Bone marrow (tissue), 2 donors: ENCODE measurements at places on chromosomes 12 and 14.

GRCh38 chr12:25364529-25365339 is 114.0 kb upstream of the KRAS start:
- DNase-seq, result no peak

- DNase-seq, result no peak
These were observed 25.0 kb upstream of the P2RX7 start for GRCh38 chr12:121107681-121108080.

- DNase-seq, result no peak
These were observed 85.3 kb upstream of the PAWR start for GRCh38 chr12:79776111-79776510.

DNA sequence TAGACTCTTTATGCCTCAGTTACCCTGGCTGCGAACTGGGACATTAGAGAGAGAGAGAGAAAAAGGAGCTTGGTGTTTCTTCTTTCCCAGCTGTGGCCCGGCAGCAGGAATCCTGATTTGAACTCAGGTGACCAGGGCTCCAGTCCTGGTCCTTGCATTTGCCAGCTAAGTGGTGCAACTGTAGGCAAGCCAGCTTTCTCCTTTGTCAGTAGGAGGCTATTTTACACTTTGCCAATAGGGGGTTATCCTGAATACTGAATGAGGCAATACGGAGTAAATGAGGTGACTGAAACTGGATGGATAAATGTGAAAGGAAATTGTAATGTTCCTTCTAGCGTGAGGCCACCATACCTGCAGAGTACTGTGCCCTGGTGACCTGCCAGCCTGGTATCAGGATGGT is 27.8 kb downstream of the KCNA5 start:
- no peak for DNase-seq

DNA sequence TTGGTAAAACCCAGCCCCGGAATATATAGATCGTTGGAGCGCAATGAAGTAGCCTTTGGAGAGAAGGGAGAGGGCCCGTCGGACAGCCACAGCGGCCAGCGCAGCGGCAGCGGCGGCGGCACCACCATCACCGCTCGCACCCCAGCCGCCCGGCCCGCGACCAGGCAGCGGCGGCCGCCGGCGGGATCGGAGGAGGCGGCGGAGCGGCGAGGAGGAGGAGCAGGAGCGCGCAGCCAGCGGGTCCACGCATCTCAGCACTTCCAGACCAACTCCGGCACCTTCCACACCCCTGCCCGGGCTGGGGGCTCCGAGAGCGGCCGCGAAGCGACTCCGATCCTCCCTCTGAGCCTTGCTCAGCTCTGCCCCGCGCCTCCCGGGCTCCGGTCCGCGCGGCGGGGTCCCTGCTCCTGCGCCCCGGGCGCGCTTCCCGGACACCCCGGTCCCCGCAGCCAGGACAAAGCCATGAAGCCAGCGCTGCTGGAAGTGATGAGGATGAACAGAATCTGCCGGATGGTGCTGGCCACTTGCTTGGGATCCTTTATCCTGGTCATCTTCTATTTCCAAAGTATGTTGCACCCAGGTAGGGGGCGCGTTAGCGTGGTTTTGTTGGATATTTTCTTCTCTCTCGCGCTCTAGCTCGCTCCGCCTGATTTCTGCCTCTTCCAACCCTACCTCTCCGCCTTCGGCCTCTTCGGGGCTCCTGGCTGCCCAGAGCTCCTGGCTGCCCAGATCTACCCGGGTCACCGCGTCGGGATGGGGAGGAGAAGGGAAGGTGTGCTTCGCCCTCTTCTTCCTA is 400 bp downstream of the CHST11 start:
- peak; percentile 20 for DNase-seq

GRCh38 chr12:105292705-105293104 is 37.8 kb upstream of the C12orf75 start:
- no peak for DNase-seq

DNA sequence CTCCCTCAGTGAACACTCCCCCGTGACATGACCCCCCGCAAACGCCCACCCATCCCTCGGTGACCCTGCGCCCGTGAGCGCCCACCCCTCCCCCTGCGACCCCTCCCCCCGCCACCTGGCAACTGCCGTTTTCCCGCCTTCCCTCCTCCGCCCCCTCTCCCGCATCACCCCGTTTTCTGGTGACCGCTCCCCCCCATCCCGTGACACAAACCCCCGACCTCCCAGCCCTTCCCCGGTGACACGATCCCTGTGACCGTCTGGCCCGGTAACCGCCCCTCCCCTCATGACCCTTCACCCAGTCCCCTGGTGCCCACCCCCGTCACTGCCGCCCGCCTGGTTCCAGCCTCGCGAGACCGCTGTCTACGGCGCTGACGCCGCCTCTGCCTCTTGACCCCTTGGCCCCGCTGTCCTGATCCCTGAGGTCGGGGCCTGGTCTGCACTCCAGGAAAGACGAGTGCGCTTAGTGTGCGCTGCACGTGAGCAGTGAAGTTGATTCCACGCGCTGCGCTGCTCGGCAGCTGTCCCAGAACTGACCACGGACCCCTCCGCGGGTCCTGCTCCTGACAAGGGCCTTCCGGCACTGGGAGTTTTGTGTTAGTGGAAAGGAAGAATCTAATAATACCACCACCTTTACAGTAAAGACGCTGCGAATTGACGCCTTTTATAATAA is 59.4 kb downstream of the DDX51 start:
- DNase-seq, result peak; percentile 27

DNA sequence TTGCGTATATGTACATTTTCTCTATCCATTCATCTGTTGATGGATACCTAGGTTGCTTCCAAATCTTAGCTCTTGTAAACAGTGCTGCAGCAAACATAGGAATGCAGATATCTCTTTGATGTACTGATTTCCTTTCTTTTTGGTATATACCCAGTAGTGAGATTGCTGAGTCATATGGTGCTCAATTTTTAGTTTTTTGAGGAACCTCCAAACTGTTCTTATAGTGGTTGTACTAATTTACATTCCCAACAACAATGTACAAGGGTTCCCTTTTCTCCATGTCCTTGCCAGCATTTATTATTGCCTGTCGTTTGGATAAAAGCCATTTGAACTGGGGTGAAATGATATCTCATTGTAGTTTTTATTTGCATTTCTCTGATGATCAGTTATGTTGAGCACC is 44.3 kb downstream of the PELI2 start:
- no peak for DNase-seq

DNA sequence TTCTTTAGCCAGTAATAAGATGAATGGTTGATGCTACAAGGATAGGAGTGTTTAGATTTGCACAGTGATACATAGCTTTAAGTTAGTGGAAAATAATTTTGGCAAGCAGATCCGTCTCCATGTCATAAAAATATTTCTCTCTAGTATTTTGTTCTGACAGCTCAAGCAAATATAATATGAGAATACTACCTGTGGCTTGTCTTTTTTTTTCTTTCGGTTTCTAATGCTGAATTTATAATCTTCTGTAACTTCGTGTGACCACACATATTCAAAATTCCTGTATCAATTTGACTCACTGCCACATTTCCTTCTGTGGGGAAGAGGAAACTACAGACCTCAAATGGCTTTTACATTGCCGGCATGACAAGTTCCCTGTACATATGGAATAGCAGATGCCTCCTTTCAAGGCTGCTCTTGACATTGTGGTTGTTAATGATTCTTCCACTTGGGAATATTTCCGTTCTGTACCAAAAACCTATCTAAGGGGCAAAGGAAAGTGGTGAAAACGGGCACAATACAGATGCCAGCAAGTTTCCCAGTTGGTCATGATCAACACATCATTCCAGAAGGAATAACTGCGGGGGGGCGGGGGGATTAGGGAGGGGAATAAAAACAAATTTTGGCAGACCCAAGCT is 103.6 kb upstream of the CCDC91 start:
- no peak for DNase-seq

GRCh38 chr12:85713373-85713772 is 122.8 kb downstream of the RASSF9 start:
- DNase-seq, result no peak

GRCh38 chr12:111445726-111446581 is 40.2 kb downstream of the SH2B3 start:
- DNase-seq, result no peak

GRCh38 chr12:15256761-15257160 is 35.5 kb upstream of the RERG start:
- no peak for DNase-seq

GRCh38 chr12:132514838-132515237 is 24.9 kb downstream of the FBRSL1 start:
- no peak for DNase-seq

- DNase-seq, result no peak
These were observed at the start of gene SYNE3 for GRCh38 chr14:95516554-95517181. TSS of gene SYNE3 (minus strand) at chr14:95516650. CDS start at chr14:95475821, 40,829 bp downstream.

GRCh38 chr14:100524233-100524932 is 62.8 kb downstream of the BEGAIN start:
- no peak for DNase-seq

- DNase-seq, result no peak
These were observed 113.4 kb upstream of the CPM start for GRCh38 chr12:69046363-69046762.

GRCh38 chr12:83465632-83466031 is 778.9 kb downstream of the TMTC2 start:
- no peak for DNase-seq

- no peak for DNase-seq
These were observed 97.8 kb downstream of the SLC6A15 start for GRCh38 chr12:84814664-84815245.

DNA sequence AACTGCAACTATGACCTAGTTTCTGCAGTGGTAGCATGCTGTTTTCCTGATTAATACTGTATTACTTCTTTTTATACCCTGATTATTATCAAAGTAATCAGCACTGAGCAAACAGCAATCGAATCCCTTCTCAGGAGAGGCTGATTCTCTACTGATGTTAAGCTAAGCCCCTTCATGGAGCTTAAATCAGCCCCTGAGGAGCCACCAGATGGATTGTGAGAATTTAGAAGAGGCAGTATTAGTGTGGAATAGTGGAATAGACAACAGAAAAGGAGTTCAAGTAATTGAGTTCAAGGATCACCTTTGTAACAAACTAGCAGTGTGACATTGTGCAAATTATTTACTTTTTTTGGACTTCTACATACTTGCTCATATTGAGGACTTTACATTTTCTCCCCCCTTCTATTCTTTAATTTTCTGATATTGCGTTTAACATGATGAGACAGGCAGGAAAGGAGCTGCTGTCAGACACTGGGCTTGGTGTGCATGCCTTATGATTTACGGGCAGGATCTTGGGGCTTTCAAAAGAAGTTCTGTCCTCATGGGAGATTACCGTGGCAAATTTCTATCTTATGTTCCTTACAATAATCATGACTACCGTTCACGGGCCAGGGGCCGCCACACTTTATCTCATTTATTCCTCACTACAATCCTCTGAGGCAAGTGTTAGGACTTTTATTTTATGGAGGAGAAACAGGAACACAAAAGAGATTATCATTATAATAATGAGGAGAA is 68.0 kb downstream of the PTPRR start:
- DNase-seq, result no peak

- DNase-seq, result peak; percentile 40
These were observed 2.2 kb upstream of the CSAD start for GRCh38 chr12:53182903-53183302.

- DNase-seq, result no peak
These were observed 15.3 kb upstream of the BDKRB2 start for GRCh38 chr14:96189281-96189711.

DNA sequence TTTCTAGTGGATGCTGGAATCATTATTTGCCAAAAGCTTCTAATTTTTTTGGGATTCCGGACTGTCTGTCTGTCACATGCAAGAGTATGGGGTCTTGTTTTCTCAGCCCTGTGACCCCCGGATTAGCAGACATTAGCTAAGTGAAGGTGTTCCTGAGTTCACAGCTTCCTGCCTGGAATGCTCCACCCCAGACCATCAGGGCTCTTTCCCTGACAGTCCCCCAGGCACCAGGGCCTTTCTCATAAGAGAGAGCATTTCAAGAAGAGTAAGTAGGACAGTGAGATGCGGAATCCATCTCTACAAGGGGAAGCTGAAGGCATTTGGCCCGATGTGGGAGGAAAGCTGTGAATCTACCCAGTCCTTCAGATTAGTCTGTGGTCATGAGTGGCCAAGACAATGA is 129.3 kb downstream of the SLC15A4 start:
- no peak for DNase-seq

GRCh38 chr12:30694412-30695198 is 1.1 kb downstream of the IPO8 start:
- no peak for DNase-seq

DNA sequence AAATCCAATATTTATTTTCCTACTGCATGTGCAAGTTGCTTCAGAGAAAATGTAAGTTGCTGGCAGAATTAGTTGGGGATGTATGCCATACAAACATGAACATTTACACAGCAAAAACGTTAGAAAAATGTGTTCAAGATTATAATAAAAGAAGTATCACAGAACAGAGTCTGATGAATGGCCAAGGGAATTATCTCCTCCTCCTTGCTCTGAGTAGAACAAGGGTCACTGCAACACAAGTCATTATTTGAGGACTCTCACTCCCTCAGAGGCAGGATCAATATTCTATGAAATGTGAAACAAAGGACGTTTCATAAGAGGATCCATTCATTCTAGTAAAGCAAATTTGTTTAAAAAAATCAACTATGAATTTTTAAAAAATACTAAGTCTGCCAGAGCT is 177.8 kb downstream of the PRKD1 start:
- no peak for DNase-seq

DNA sequence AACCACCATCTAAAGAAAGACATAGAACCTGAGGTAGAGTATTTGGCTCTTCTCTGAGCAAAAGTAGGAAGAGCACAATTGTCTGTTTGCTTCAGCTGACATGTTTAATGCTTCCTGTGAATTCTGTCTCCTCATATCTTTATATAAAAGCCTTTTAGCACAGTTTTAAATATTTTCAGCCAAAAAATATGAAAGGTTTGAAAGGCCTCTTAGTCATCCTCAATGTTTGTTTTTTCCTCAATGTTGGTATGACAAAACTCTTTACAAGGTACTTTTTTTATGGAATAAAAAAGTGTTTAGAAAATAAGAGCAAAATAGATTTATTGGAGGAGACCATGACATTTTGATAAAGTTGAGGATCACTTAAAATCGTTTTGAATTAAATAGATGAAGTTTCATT is 360.9 kb downstream of the NAV3 start:
- DNase-seq, result no peak

GRCh38 chr12:93766371-93766770 is 89.2 kb downstream of the CRADD start:
- no peak for DNase-seq

- no peak for DNase-seq
These were observed 79.2 kb downstream of the DAD1 start for GRCh38 chr14:22509751-22510300.
